ENCODE measurements at places on chromosomes 6 and 20.

DNA sequence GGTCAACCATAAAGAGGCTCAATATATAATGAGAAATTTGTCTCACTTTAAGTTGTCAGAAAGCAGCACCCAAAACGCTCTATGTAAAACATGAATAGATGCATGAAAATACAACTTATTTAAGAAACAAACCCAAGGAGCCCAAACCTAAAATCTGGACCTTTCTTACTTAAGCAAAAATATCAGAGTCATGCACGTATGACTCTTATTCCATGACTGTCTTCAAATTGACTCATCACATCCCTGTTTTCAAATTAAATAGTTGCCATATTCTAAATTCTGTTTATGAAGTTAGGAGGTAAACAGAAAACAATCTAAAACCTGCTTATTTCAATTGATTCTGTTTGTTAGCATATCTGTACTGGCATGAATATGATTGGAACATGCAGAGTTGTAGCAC, 42.1 kb downstream of the ANKRD6 start:
- no peak for DNase-seq

DNA sequence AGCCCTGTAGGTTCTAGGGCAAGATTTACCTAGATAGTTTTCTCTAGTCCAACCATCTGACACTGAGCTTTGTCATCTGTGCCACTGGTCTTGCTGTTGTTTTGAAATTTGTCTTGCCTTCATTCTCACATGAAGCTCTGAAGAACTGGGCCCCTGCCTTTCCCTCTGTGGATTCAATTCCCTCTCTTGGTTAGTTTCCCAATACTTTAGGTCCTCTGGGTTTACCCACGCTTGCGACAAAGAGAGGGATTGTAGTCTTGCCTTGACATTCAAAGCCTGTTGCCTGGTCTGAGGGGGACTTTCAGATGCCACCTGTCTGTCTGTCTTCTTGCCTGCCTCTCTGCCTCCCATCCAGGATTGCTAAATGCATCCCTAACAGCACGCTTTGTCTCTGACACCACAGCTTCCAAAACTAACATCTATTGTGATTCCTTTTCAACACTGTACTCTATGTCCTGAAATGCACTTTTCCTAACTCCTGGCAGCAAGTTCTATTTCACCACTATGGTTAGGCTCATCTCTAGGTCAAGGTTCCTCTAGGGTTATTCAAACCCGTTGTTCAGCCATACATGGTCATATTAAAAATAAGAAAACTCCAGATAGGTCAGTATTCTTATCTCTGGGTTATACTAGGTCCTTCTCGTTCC, 25.5 kb upstream of the MANEA start:
- DNase-seq, result no peak

- no peak for DNase-seq
These were observed 29.7 kb upstream of the RANBP9 start for GRCh38 chr6:13741365-13741764.

DNA sequence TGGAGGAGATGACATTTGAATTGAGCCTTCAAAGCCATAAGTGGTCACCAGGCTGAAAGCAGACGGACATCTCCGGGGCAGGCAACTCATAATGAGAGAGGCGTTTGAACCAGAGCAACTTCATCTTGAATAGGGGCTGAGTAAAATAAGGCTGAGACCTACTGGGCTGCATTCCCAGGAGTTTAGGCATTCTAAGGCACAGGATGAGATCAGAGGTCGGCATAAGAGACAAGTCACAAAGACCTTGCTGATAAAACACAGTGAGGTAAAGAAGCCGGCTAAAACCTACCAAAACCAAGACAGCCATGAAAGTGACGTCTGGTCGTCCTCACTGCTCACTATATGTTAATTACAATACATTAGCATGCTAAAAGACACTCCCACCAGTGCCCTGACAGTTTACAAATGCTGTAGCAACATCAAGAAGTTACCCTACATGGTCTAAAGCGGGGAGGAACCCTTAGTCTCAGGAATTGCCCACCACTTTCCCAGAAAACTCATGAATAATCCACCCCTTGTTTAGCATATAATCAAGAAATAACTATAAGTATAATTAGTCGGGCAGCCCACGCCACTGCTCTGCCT, 194.7 kb upstream of the SOX4 start:
- DNase-seq, result no peak

DNA sequence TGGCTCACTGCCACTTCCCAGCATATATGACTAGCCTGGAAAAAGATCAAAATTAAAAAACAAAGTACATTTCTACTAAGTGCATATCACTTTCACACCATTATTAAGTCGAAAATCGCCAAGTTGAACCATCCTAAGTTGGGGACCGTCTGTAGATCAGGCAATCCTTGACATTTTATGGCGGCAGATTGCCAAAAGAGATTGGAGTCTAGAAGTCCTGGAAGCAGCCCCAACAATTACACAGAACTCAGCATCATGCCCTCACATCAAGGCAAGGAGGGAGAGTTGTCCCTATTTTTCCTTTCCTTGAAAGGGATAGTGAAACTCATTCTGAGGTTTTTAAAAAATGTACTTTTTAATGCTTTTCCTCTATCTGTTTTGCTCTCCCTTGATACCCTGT, 30.7 kb downstream of the SLC22A3 start:
- no peak for DNase-seq

GRCh38 chr6:1110941-1111349, 201.0 kb upstream of the FOXQ1 start:
- DNase-seq, result no peak

- no peak for DNase-seq
These were observed 79.0 kb downstream of the BACH2 start for GRCh38 chr6:90217506-90218127.

GRCh38 chr6:84522135-84522549, 242.3 kb downstream of the TBX18 start:
- DNase-seq, result no peak

- DNase-seq, result no peak
These were observed 8.2 kb downstream of the STX7 start for GRCh38 chr6:132504757-132505156.

DNA sequence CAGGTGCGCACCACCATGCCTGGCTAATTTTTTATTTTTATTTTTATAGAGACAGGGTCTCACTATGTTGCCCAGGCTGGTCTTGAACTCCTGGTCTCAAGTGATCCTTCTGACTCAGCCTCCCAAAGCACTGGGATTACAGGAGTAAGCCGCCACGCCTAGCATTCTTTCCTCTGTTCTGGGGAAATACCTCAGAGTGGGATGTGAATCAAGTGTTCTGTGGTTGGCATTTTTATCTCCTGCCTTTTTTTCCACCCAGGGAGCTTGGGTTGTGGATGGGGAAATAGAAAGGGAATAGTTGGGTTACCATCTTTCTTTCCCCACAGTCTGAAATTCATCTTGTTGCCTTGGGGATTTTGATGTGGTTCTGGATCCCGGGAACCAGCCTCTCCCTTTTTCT, 24.1 kb downstream of the TFAP2C start:
- DNase-seq, result no peak

- DNase-seq, result no peak
These were observed 11.3 kb downstream of the SERPINB6 start for GRCh38 chr6:2959909-2960719.

- DNase-seq, result no peak
These were observed 833.2 kb downstream of the MAFB start for GRCh38 chr20:39855799-39856198.

DNA sequence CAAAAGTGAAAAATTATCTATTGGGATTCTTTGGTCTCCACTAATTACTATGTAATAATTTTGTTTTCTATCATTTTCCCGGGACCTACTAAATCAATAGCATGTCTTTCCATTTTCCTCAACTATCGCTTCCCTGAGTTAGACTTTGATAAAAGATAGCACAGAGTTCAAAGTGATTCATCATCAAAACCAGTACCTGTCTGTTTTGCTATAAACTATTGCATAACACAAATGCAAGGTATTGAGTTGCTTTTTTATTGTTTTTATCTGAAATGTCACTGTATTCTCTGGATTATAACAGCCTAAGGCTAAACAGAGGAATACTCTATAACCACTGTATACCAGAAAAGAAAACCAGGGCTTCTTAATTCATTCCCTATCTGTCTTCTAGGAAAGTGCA, 19.7 kb downstream of the FRK start:
- no peak for DNase-seq

- DNase-seq, result no peak
These were observed 299.1 kb upstream of the KCNQ5 start for GRCh38 chr6:72322771-72323170.

DNA sequence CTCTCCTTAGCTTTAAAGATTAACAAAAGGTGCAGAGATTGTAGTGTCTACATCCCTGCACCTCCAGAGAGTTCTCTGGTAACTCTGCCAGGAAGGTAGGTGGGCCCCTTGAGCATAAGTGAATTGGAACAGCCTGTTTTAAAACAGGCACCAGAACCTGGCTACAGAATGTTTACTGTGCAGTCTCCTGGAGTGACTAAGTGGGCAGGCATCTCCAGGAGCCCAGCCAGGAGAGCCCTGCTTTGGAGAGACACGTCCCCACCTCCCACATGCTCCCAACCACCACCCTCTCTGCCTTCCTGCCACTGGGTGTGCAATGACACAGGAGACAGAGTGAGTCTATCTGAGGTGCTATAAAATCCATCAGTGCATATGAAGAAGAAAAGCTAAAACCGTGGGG, 110.3 kb upstream of the EYA4 start:
- no peak for DNase-seq

GRCh38 chr6:108163267-108163643, 2.6 kb upstream of the NR2E1 start:
- DNase-seq, result no peak

- DNase-seq, result no peak
These were observed 51.0 kb downstream of the EDN3 start for GRCh38 chr20:59351157-59352040.

DNA sequence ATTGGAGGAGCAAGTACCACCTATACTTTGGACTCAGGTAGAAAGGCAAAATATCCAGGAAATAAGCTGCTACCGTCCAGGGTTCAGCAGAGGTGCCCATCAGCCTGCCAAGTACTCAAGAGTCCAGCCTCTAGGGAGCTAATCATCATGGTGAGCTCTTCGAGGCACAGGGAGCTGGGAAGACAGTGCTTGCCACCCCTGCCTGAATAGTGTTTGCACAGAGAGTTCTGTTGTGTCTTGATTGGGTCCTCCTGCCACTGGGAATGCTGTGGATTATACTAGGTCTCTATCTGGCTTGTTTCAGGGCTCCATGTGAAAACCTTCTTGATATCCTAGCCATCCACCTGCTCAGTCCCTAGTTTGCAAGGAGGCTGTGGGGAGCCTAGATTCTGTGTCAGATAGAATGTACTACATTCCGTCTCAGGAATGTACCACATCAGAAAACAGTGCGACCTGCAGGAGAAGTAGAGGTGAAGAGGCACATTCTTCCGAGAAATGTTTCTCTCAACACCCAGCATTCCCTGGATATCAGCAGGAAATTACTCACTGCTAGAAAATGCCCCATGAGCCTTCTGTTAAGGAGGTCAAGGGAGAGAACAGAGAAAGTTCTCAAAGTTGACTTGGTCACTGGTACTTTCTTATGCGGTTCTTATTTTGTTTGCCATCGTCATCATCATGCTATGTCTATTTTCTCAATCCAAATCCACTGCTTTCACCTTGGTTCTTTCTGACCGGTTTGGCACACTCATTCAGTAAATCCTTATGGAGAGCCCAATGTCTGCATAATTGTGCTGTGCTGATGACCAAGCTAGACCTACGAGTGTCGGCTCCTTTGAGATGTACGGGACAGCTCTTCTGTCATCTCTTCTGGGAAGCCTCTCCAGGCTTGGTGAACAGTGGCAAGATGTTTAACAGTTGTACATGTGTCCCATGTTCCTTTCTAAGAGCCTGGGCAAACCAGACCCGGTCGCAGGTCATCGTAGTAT, 30.7 kb downstream of the PTPN1 start:
- DNase-seq, result no peak

- no peak for DNase-seq
These were observed 143.4 kb downstream of the TBXT start for GRCh38 chr6:166024252-166024651.

- DNase-seq, result peak; percentile 21
These were observed 81.3 kb upstream of the CCDC28A start for GRCh38 chr6:138692058-138692977.

GRCh38 chr6:20279608-20280287, 67.5 kb upstream of the MBOAT1 start:
- DNase-seq, result no peak

DNA sequence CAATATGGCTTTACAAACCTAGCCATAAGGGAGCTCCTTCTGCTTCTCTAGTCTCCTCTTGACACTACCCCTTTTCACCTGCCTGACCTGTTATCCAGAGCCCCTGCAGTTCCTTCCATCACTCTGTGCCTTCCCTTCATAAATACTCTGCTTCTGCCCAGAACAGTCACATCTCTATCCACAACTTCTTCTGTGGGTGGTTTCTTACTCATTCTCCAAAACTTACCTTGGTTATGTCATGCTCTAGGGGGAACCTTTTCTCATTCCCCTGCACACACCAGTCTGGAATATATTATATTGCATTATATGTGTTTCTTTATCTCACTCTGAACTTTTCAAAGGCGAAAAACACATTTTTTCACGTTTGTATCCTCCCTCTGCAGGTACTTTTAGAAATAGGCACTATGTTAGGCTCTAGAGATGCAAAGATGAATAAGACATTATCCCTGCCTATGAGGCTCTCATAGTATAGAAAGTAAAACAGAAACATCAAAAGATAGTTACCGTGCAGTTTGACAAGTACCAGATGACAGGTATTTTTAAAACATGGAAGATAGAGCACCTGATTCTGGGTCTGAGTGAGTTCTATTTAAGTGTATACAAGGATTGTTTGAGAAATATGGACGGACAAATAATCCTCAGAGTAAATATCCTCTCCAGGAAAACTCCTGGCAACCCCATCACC, 51.5 kb downstream of the AIG1 start:
- DNase-seq, result no peak

GRCh38 chr6:36929607-36930006, 24.9 kb upstream of the PI16 start:
- DNase-seq, result no peak

GRCh38 chr6:4352322-4352669, 216.9 kb upstream of the ECI2 start:
- no peak for DNase-seq

DNA sequence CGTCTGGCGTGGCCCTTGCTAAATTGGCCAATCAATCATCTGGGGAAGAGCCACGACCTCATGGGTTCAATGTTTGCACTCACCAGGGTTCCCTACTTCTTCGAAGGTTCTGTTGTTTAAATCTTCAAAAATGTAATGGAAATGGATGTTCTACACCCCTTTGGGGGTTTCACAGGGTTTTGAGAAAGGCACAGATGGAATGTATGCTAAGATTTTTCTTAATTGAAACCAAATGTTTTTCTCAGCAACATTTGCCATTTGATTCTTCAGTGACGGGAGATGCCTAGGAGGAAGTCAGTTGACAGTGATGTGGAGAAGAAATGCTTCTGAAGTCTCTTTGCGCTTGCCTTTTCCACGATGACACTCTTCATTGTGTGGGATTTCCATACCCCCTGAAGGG, 312.3 kb downstream of the ESR1 start:
- DNase-seq, result no peak

DNA sequence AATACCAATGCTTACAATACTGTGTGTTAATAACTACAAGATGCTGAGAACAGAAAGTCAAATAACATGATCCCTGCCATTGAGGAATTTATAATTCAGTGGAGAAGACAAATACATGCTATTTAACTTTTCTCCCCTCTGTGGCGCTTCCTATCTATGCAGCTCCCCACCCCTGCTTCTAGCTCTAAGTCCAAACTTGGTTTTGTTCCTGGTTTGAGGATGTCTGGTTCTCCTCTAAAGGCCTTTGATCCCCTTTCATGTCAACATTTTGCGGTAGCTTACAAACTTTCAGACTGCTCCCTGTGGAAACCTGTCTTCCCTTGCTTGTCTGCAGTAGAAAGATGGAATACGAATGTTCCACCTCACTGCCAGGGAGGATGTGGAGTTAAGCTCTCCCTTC, 18.4 kb upstream of the REPS1 start:
- DNase-seq, result no peak

GRCh38 chr20:10669843-10670446, 3.9 kb downstream of the JAG1 start:
- DNase-seq, result no peak

All from stimulated activated CD8-positive, alpha-beta memory T cell treated with anti-CD3 and anti-CD28 coated beads, Interleukin-15, amount 100 ng/mL, for 48 hours (primary cell).